ENCODE measurements at places on chromosomes 7 and 10. TPM values are rescaled to one million over a fixed set of nuclear protein-coding genes. Genes with fewer than 3 reads are reported as not detected.

The HPSE2 gene
- total RNA-seq: not detected

The TMEM130 gene
- not detected for total RNA-seq

The SPDYE2 gene
- not detected for total RNA-seq

DNA sequence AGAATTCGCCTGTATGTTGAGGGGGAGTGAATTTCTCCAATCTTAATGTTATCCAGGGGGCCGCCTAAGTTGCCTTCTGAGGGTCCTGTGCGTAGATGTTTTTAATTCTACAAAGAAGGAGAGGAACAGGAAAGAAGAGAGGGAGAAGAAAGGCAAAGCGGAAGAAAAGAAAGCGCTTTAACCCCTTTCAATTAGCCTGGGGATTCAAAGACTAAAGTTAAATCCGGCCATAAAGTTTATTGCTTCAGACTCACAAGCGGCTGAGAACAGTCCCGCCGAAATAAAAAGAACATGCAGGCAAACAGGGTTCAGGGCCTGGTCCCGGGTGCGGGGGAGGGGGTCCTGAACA lies 4.5 kb downstream of the HOXA5 start:
- DNase-seq: no peak

The MACC1 gene
- total RNA-seq: not detected

GRCh38 chr10:538895-539294 lies 150.6 kb downstream of the DIP2C start:
- no peak for DNase-seq

The GIMAP5 gene
- 46.7 TPM for total RNA-seq

GRCh38 chr7:140597428-140597949 lies 43.1 kb downstream of the DENND2A start:
- no peak for DNase-seq

The TRPV5 gene
- not detected for total RNA-seq

Data from activated T-helper 2 cell treated with anti-CD3 and anti-CD28 coated beads, Interferon-gamma antibody, Interleukin-2, Interleukin-4, amounts not matched to agents 10 μg/mL and 5 μg/mL and 100 μg/mL, durations not matched to agents 14 hours and 24 hours and 36 hours (primary cell).